ENCODE measurements at places on chromosomes 3 and 15.

- DNase-seq: no peak
Measured at GRCh38 chr15:95326431-95327182, 1003.9 kb upstream of the NR2F2 start.

DNA sequence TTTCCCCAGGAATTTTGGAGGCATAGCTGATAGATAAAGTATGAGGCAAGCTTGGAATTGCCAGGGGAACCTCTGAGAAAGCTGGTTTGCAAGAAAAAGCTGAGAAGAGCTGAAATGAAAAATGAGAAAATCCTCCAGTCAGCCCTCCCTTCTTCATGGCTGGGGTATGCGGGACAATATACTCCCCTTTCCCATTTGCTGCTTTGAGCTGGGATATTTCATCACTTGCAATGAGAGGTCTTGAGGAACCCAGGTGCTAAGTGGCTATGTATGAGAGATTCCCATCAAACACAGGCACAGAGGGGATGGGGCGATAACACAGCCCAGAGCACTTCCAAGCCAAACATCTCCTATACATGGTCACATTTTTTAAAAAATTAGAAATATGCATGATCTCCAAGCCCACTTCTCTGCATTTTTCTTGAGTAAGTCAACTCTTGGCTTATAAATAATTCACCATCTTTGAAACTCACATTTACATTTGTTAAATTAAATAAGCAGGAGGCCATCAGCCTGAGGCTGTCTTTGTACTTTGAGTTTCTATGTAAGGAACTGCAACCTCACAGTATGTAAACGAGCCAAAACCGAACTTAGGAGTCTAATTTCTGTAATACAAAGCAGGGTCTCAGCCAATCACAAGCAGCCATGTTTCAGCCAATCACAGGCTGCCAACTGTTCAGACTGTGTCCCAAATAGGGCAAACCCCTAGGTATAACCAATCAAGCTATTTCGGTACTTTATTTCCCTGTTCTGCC is 983.6 kb upstream of the NR2F2 start:
- DNase-seq: no peak

- no peak for DNase-seq
Measured at GRCh38 chr15:74626752-74627692, 11.4 kb downstream of the CLK3 start.

GRCh38 chr15:99239545-99240198 is 9.7 kb downstream of the TTC23 start:
- DNase-seq: no peak

DNA sequence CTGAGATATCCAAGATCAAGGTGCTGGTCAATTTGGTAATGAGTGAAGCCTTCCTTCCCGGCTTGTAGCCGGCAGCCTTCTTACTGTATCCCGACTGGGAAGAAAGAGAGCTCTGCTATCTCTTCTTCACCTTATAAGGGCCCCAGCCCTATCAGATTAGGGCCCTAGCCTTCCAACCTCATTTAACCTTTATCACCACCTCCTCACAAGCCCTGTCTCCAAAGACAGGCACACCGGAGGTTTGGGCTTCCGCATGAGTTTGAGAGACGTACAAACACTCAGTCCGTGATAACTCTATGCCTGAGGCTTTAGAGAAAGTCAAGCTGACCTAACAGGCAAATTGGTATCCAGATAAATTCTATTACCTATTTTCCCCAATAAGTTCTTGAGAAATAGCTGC is 243.9 kb downstream of the OPA1 start:
- DNase-seq: no peak

DNA sequence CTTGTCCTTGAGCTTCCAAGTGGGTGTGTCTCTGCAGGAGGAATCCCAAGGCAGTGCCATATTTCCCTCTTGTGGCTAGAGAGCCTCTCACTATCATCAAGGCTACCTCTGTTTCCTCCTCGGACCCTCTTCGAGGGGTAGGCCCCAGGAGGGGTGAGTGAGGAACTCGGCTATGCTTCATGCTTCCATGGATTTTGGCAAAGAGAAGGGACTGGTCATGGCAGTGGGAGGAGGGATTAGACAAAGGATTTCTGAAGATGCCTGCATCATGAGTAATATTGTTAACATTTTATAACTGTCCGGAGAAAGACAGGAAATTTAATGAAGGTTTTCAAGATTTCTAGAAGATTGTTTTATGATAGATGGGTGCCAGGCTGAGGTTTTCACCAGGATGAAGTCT is 241.5 kb downstream of the CLSTN2 start:
- no peak for DNase-seq

DNA sequence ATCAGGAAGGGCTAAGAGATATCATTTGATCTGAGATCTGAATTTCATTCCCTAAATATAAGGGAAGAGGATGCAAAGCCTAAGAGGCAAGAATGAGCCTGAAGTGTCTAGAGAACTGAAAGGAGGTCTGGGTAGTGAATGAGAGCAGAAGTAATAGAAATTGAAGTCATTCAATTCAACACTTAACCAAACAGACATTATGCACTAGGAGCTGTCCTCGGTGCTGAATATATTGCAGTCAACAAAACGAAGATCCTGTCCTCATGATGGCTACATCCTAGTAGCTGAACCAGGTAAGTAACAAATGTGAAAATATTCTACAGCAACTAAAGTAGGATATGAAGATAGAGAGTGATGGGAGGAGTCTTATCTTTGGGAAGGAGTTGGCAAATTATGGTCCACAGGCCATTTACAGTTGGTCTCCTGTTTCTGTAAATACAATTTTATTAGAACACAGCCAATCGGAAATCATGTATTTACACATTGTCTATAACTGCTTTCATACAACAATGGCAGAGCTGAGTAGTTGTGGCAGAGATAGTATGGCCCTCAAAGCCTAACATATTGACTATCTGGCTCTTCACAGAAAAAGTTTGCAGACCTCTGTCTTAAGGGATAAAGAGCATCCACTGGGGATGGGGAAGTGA is 192.9 kb upstream of the CADPS start:
- DNase-seq: no peak

GRCh38 chr3:160458151-160458550 is 8.6 kb upstream of the TRIM59 start:
- no peak for DNase-seq

- no peak for DNase-seq
Measured at GRCh38 chr15:52782514-52782913, 7.6 kb downstream of the ONECUT1 start.

DNA sequence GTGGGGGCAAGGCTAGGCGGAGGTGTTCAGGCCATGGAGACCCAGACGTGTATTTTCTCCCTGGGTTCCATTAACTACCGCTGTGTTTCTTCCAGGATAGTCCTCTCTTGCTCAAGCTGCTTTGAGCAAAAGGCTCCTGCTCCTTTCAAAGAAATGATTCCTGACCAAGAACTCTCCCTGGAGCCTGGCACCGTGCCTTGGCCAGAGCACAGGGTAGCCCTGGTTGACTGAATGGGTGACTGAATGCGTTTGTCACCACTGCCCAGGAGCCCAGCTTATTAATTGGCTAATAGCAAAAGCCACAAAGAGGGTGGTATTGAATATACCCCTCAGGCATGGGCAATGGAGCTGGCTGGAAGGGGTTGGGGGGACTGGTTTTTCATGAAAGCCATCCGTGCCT is 13.9 kb downstream of the RASGRF1 start:
- DNase-seq: no peak

DNA sequence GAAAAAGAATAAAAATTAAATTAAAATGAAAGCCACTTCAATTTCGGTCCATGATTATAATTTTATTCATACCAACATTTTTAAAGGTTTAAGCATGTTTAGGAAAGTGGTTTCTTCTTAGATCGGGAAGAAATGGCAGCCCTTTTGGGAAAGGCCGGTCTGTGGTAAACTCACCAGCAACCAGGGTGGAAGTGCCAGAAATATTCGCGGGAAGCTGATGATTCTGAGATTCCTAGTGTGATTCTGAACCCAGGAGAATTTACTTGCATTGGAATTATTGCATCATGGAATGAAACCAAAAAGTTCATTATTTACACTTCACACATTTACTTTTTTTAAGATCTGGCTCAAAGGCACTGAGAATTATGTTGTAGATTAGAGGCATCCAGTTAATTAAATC is 97.2 kb upstream of the CCNL1 start:
- DNase-seq: no peak

GRCh38 chr3:50124052-50124799 is 30.9 kb upstream of the SEMA3F start:
- DNase-seq: no peak

DNA sequence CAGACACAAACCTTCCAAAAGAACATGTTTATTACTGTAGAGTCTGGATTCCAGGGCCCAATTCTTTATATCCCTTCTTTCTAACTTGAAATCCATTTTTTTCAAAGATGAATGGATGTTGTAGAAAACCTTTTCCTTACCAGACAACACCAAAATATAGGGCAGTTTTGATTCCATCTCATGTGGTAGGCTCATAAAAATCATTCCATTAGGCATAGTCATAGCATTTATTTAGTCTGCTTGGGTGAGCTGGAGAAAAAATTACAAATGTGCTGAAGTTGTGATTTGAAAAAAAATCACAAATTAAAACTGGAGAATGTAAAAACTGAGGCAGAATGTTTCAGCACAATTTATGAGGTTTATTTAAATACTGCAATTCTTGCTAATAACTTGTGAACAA is 199.3 kb upstream of the TBC1D5 start:
- DNase-seq: no peak

DNA sequence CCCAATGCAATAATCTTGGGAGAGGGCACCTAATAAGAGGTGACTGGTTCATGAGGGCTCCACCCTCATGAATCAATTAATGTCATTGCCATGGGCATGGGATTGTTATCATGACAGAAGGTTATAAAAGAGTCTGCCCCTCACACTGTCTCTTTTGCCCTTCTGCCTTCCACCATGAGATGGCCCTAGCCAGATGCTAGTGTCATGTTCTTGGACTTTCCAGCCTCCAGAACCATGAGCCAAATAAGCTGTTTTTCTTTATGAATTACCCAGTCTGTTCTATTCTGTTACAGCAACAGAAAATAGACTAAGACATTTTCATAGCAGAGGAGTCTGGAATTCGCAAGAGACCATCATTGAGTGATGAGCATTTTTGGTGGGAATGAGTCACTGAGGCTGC is 16.0 kb upstream of the RAD18 start:
- no peak for DNase-seq

DNA sequence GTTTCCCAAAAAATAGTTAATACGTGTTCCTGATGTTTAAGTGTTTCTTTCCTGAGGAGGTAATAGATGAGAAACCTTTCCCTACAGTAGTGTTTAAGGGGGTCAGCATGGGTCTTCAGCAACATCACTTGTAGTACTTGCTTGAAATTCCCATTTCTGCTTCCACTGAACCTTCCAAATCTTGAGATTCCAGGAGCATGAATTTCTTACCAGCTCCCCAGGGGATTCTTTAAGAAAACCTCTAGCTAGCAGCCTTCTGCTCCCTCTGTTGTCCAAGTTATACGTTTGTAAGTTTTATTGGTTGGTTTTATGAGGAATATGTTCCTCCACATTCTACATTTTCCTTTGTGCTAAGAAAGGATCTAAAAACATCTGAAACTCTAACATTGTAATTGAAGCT is 38.2 kb upstream of the ACP3 start:
- no peak for DNase-seq

- DNase-seq: no peak
Measured at GRCh38 chr15:67164401-67164791, 90.1 kb downstream of the AAGAB start.

DNA sequence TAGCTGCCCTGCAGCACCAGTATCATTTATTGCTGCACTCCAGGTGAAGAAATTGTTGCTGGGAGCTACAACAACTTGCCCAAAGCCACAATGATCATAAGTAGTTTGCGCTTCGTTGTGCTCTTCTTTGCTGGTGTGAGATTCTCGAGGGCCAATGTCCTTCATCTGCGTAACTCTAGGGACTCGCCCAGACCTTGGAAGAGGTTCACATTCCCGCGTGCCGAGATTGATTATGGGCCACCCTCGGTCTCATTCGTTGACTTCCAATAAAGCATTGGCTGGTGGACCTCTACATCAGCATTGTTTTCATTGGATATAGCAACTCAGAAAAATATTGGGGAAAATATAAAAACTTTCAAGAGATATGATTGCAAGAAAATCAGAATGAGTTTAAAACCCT is 423 bp upstream of the PHLDB2 start:
- no peak for DNase-seq

DNA sequence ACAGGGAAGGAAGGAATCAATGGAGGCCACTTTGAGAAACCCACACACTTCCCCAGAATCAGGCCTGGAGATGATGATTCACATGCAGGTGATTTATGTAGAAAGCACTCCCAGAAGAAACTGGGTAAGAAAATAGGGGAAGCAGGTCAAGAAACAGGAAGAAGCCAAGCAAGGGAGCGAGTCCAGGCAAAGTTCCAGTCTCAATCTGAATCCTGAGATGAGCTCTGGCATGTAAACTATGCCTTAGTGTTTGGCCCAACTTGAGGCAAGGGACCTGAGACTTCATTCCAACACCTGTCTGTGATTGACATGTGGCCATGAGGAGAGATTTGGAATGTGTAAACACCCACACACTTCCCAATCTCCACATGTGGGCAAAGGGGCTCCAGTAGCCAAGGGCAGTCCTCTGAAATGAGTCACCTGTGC is 61.6 kb upstream of the CTNNB1 start:
- no peak for DNase-seq

DNA sequence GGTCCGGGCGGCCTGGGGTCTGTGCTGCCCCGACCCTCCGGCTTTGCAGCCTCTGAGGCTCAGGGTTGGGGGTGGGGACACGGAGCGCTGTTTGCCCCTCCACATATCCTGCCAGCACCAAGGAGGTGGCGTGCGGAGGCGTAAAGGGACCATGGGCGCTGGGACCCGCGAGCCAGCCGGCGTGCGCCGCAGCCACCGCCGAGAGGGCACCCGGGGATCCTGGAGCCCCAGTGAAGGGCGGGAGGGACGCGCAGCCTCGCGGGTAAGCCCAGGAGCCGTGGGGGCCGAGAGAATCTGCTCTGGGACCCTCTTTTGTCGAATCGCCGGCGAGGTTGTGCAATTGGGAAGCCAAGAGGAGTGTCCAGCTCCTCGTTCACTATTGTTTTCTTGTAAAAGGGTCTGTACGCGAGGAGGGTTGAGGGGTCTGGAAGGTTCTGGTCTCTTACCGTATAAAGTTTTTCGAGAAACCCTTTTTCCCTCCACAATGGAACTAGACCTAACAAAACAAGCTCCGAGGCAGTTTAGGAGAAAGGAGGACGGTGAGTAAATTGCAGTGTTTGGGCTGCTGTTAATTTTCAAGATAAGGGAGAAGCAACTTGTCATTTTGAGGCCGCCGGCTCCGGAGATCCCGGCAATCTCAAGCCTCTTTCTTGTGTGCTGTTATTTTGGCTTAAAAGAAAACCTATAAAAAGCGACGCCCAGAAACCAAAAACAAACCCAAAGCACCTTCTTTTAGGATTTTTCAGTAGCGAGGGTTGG is 29.9 kb upstream of the ST3GAL6 start:
- DNase-seq: no peak

GRCh38 chr3:137103739-137104138 is 146.0 kb downstream of the IL20RB start:
- DNase-seq: no peak

DNA sequence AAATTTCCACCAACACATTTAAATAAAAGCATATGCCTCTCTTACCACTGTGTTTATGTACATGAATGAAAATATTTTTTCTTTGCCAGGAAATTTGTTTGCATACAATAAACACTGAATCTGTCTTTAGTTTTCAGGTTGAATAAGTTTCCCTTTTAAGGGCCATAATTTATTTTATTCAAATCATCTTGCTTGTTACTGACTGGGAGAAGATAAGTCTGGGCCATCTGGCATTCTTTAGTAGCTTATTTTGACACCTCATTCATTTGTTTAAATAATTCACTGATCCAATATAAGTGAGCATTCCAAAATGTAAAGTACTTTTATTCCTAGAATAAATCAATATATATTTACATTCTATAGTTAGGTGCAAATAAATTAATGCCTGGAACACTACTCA is 1001.3 kb downstream of the PLOD2 start:
- no peak for DNase-seq

- DNase-seq: no peak
Measured at GRCh38 chr3:61449327-61450040, 111.9 kb upstream of the PTPRG start.

All from stimulated activated CD8-positive, alpha-beta memory T cell treated with anti-CD3 and anti-CD28 coated beads, Interleukin-12 subunit alpha, Interleukin-12 subunit beta, amount 100 ng/mL, for 4 hours (primary cell).